Natural killer cell treated with Interleukin-12 subunit alpha and Interleukin-12 subunit beta and Interleukin-15 and Interleukin-18, amount 100 ng/mL, for 72 hours (primary cell): ENCODE measurements at places on chromosomes 16 and 17. TPM values are rescaled to one million over a fixed set of nuclear protein-coding genes. Genes with fewer than 3 reads are reported as not detected.
A peak's percentile ranks its signal among the peaks of the same experiment; 100 is the strongest.

GRCh38 chr16:66566051-66566901 is at the start of gene CMTM1:
Gene CMTM1 (plus strand): TSS chr16:66566439. CDS start chr16:66566514, 75 bp downstream.
- no peak for DNase-seq

- peak; percentile 75 for DNase-seq
Observed at GRCh38 chr17:81553018-81553615, 964 bp upstream of the FAAP100 start.

DNA sequence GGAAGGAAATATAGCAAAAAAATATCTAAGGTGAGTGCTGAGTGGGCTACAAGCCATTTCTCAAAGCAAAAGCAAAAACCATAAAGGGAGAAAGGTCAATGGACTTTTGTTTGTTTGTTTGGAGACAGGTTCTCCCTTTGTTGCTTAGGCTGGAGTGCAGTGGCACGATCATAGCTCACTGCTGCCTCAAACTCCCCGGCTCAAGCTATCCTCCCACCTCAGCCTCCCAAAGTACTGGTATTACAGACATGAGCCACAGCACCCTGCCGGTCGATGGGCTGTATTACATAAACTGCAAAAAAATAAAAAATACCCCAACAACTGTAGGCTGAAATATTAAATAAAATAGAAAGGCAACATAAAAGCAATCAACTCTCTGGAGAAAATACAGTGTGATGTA is 3.5 kb upstream of the RBBP6 start:
- no peak for DNase-seq

GP1BA gene
- total RNA-seq, result not detected

ITGAD gene
- total RNA-seq, result not detected

DNA sequence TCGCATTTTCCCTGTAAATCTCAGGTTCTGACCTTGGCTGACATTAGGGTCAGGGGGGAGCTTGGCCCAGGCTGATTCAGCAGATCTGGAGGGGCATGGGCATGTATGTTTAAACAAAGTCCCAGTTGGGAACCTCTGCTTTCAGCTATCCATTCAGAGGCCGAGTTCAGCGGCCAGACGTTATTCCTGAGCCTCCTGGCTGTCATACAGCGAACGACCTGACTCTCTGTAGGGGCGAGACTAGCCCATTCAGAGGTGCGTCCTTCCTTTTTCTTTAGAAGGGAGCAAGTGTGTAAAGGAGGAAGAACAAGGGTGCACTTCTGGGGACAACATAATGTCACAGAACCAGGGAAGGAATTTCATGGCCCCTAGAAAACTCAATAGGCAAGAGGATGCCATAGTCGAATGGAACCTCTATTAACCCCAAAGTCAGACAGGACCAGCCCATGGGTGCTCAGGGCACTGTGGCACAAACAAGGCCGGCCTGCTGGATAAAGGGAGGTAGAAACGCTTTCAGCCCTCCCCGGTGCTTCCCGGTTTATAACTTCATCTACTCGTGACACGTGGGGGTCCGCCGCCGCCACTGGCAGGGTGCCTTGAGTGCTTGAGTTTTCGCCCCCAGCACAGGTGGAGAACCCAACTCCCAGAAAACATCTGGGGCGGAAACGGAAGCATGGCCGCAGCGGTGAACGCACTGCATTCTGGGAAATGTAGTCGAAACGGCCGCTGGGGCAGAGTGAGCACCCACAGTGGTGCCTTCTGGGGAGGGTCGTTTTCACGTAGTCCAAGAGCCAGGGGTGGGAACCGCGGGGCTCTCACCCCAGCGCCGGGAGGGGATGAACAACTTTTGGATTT is 33.2 kb upstream of the PLCG2 start:
- peak; percentile 77 for DNase-seq

DNA sequence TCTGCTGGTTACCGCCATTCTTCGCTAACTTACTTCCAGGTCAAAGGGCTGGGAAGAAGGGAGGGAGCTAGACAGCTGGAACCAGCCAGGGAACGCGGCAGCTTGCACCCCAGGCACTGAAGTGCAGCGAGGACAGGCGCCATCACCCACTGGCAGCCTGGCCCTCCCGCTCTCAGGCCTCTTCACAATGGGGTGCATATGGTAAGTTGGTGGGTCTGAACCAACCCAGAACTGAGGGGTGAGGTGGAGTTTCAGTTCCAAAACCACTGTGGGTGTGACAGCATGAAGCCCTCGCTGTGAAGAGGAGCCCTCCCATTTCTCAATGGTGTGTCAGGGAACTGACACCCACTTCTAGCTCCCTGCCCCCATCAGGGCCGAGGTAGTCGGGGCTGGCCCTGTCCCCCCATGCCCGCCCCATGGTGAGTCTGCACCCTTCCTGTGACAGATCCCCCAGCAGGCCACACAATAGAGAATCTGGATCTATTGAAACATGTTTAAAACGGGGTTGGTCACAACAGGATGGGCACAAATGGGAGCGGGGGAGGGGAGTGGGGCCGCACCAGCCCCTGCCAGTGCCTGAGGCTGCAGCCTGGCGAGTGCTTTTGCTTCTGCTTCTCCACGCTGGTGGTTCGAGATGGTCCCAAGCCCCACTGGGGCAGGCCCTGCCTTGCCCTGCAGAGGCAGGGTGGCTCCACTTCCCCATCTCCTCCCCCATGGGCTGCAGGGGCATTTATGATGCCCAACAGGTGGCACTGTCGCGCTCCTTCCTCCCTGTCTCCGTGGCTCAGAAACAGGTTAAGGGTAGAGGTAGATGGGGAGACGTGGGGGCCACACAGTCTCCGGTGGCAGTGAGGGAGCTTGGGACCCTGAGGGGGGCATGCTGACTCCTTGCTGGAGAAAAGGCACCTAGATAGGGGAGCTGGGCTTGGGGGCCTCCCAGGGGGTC is 2.3 kb downstream of the LIMD2 start:
- peak; percentile 79 for DNase-seq

MRPL45 gene
- total RNA-seq, result 30.4 TPM

AHSP gene
- not detected for total RNA-seq

- DNase-seq, result no peak
Observed at GRCh38 chr16:4372001-4372577, 441 bp downstream of the VASN start.

DNA sequence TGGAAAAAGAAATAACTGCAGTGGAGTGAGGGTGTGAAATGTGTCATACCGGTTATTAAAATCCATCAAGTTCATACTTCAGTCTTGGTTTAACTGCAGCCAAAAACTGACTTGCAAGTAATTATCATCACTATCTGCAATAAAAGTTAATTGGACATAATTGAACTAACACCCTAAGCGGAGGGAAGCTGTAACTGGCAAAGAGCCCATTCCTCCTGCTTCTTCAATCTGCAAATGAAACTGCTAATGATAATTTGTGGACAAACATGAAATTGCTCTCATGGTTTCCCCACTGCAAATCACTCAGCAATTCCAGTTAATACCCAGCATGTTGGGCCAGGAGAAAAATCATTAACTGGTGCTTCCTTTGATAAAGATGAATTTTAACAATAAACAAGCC is 46.5 kb downstream of the FAM222B start:
- no peak for DNase-seq

- DNase-seq, result no peak
Observed at GRCh38 chr16:17335826-17336529, 134.8 kb downstream of the XYLT1 start.

- DNase-seq, result no peak
Observed at GRCh38 chr16:31130336-31130891, 5.1 kb downstream of the PRSS8 start.

DNA sequence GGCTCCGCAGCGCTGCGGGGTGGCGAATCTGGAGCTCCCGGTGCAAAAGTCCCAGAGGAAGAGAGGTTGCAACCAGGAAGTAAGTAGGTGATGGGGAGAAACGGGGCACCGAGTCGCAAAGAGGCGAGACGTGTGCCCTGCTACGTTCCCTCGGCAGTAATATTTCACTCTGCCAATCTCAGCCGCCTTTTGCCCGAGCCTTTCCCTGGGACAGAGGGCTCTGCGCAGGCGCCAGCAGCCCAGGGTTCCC is at the start of gene NR1D1:
Gene NR1D1, minus strand, starts transcription at position 171 of the 250 bp plus-strand sequence. CDS start 495 bp downstream, outside the sequence.
- DNase-seq, result no peak

GRCh38 chr16:52834736-52835465 is 217.8 kb downstream of the CHD9NB start:
- no peak for DNase-seq

- no peak for DNase-seq
Observed at GRCh38 chr17:42913522-42913921, 12.9 kb downstream of the G6PC1 start.

USP31 gene
- 16.6 TPM for total RNA-seq

DNA sequence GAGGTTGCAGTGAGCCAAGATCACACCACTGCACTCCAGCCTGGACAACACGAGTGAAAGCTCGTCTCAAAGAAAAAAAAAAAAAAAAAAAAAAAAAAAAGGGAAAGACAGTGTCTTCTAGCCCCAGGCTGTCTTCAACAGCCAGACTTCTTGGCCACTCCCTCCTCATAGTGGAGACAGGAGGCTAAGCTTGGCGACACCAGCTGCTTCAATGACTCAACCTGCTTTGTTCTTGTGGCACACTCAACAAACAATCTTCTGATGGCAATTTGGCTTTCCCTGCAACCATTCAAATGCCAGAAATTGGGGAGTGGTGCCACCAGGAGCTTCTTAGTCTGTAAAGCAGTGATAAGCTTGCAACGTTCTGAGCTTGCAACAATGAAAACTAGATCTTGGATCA is 290.4 kb upstream of the DYNLRB2 start:
- DNase-seq, result no peak

- DNase-seq, result peak; percentile 78
Observed at GRCh38 chr16:73047536-73048291, at the start of gene ZFHX3. Gene ZFHX3 (minus strand): TSS chr16:73048128. CDS start chr16:72960145, 87,983 bp downstream.

GRCh38 chr17:29930409-29931010 is 482 bp upstream of the SSH2 start:
- DNase-seq, result no peak

GRCh38 chr17:19414396-19415280 is 3.6 kb downstream of the RNF112 start:
- no peak for DNase-seq

GRCh38 chr16:25841761-25842160 is 150.0 kb downstream of the HS3ST4 start:
- no peak for DNase-seq

DNA sequence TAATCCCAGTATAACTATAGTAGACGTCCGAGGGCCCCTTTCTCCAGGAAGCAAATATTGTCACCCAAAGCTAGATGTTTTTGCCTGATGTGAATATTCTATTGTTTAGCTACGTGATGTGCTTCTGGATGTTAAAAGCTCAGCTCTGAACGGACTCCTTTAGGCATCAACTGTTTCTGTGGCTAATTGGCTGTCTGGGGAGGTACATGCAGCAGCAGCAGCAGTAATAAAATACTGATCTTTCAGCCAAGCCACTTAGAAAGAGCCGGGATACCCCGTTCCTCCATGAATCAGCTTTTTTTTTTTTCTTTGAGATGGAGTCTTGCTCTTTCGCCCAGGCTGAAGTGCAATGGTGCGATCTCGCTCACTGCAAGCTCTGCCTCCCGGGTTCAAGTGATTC is 43.0 kb downstream of the TRARG1 start:
- no peak for DNase-seq

DNA sequence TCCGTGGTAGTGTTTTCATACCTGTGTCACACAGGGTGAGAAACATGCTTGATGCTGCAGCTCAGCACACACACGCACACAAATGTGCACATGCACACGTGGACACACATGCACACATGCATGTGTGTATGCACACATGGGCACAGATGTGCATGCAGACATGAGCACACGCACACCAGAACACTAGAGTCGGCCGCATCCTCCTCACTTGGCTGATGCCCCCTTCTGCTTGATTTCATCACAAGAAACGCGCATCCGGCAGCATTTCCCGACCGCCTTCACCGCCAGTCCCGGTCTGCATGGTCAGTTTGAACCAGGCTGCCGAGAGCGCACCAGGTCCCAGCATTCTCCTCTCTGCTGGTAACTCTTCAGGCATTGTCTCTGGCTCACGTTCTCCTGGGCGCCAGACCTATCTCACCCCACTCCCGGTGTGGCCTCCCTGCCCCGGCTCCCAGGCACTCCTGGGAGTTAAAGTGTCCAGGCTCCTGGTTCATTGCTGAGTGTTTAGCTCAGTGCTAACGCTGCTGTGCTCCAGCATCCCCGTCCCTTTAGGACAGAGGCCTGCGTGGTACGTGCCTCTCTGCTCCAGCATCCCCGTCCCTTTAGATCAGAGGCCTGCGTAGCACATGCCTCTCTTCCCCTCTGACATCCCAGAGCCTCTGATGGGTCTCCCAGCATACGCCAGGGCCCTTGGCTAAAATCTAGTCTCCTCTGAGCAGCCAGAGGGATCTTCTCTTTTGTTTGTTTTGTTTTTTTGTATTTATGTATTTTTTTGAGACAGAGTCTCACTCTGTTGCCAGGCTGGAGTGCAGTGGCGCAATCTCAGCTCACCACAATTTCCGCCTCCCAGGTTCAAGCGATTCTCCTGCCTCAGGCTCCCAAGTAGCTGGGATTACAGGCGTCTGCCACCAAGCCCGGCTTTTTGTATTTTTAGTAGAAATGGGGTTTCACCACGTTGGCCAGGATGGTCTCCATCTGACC is 16.0 kb downstream of the BAIAP2 start:
- DNase-seq, result no peak

RUNDC3A gene
- 0.48 TPM for total RNA-seq

DNA sequence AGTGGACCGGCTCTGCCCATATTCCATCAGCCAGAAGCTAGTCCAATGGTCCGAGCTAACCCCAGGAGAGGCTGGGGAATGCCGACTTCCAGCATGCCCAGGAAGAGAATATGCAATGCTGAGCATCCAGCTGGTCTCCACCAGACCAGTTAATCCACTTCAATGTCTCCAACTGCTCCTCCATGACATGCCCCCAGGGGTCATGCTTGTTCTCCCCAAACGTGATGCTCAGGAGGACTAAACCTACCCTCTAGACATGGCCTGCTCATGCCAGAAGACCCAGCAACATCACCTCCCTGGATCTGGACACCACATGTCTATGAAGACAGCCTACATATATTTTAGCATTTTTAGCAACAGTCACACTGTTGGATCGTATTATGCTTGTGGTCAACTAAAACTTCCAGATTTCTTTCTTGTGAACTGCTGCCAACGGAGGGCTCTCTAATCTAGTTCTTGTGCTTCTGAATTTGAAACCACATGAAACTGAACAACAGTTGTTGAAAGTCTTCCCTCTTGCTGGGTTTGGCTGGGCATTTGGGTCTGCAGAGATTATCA is 245.1 kb downstream of the SOX9 start:
- no peak for DNase-seq

APOH gene
- not detected for total RNA-seq

DNA sequence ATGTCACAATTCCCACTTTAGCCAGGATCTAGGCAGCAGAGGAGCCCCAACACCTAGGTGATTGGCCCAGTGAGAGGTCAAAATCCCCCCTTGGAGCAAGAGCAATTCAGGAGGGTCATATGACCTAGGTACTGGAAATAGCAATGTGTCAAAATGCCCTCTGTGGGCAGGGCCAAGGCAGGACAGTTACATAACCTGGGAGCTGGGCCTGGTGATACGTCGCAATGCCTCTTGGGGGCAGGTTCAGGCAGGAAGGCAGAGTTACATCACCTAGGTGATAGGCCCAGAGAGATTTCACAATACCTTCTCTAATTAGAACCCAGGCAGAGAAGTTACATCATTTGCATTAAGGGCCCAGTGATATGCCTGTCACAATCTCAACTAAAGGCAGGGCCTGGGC is 1906.3 kb downstream of the TP53TG3F start:
- no peak for DNase-seq
